ENCODE measurements at places on chromosomes 5 and 9. TPM values are rescaled to one million over a fixed set of nuclear protein-coding genes. Genes with fewer than 3 reads are reported as not detected.

- DNase-seq, result no peak
Observed at GRCh38 chr9:25935188-25935587, 256.9 kb upstream of the TUSC1 start.

GRCh38 chr5:33180900-33181299, 259.9 kb upstream of the TARS1 start:
- peak; percentile 11 for DNase-seq

- no peak for DNase-seq
Observed at GRCh38 chr5:139971202-139971725, 71.8 kb downstream of the NRG2 start.

DNA sequence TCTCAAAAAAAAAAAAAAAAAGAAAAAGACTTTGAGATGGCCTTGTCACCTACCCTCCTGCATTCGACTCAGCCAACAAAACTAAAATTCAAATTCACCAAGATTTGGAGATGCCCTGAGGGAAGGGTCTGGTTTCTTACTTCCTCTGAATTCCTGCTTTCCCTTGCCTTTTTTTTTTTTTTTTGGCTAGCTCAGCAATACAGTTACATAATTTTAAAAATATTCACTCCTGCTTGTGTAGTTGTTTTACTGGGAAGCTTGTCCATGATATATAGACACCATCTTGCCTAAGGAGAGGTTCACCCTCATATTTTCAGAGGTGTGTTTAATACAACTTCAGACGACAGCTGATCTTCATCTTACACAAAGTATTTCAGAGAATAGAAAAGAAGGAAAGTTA, 21.3 kb upstream of the SERINC5 start:
- DNase-seq, result no peak

Gene PGM5
- 245 TPM for total RNA-seq

Data from heart right ventricle (tissue), 16 donors.